ENCODE measurements at places on chromosomes 7 and 10.

DNA sequence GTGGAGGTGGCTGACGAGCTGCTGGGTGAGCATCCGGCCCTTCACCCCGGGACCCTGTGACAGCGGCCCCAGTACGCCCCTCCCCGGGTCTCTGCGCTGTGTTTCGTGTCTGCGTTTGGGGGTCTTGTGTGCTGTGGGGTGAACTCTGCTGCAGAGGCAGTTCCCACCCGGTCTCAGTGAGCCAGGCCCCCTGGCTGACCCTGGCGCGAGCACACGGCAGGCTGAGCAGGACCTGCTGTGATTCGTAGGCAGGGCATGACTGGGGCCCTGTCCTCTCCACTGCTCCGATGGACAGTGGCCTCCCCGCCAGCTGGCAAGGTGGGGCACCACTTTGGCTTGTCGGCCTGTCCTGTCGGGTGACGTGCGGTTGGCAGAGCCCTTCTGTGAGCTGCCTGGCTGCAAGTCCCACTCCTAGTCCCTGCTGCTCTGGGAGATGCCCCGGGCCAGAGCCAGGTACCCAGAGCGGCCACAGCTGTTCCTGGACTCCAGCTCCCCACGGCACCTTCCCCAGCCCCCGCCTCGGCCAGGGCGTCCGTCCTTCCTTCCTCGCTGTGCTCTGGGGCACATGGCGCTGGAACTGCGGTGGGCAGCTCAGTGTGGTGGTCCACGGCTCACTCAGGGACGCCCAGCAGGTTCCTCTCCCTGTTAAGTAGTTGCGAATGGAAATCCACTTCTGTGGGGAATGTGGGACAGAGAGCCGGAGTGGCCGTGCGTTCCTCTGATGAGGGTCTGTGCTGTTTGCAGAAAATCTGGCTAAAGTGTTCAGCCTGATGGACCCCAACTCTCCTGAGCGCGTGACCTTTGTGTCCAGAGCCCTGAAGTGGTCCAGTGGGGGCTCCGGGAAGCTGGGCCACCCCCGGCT lies 10.5 kb downstream of the GET4 start:
- peaks cover 59% of the 10 kb centered on the region for H3K36me3 ChIP-seq
- no peak overlapping the region for H3K4me3 ChIP-seq
- H3K27ac ChIP-seq, result no peak overlapping the region
- DNase-seq, result no peak
- no peaks in the 10 kb centered on the region for H3K27me3 ChIP-seq

DNA sequence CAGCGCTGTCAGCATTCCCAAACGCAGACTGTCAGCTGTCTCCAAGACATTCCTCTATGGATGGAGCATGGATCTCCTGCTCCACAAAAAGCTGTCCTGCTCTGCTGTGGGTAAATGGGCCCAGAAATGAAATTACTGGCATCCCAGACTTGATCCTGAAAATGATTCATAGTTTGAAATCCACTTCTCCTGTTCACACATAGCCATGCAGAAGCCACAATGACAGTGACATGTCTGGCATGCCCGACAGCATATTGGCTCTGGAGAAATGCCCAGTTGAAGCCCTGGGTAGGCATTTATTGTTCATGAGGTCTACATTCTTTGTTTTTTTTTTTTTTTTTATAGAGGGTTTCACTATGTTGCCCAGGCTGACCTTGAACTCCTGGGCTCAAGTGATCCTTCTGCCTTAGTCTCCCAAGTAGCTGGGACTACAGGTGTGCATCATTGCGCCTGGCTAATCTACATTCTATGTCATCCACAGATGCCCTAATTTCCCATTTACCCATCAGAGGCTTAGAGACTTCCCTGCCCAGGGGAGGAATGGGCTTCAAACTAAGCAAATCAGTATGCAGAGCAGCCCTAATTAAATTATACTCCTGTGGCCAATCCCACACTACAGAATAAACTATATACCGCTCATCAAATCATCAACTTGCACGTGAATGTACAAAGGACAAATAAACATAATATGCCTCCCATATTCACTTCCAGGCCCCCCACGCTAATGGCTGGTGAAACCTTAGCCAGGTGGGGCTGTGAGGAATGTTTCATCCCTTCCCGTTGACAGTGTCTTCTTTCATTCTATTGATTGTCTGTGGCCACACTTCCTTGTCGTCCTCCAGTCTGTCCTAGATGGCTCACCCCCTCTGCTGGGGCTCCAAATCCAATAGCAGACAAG lies 61.8 kb upstream of the EEPD1 start:
- H3K4me1 ChIP-seq, result no peaks in the 10 kb centered on the region
- H3K27ac ChIP-seq, result no peak overlapping the region
- no peak for DNase-seq
- H3K27me3 ChIP-seq, result no peaks in the 10 kb centered on the region

DNA sequence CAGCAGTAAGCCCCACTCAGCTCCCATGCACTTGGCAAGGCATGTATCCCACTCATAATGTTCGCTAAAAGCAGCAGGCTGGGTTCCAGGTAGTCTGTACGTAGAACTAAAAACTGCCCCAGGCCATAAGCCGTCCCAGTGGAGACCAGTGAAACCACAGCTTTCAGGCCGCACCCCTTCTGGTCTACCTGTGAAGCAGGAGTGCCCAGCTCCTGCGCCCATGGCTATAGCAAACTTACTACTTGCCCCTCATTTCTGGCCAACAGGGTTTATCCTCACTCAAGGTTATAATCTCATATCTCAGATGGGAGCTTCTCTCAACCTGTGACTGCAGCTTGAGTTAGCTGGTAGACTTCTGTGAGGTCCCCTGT lies 338.2 kb upstream of the LRRTM3 start:
- no peak overlapping the region for H3K27ac ChIP-seq
- no peaks in the 10 kb centered on the region for H3K27me3 ChIP-seq
- H3K36me3 ChIP-seq, result no peaks in the 10 kb centered on the region

DNA sequence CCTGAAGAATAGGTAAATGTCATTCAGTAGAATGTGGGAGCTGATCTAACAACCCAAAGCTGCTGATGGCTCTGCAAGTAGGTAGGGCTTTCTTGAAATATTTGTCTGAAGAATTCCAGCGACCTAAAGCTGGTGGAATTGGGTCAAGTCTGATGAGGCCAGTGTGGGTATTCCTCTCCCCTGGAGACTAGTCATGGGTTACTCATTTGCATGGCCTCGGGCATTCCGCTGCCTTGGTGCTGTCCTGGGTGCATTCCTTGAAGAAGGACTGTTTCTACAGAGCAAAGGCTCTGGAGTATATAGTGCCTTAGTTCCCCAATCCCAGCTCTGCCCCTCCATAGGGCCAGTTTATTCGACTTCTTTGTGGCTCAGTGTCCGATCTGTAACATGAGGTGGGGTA lies 19.2 kb downstream of the PDK4 start:
- no peak for DNase-seq
- no peaks in the 10 kb centered on the region for H3K36me3 ChIP-seq
- H3K4me3 ChIP-seq, result no peak overlapping the region
- H3K4me1 ChIP-seq, result no peaks in the 10 kb centered on the region
- no peak overlapping the region for H3K27ac ChIP-seq

DNA sequence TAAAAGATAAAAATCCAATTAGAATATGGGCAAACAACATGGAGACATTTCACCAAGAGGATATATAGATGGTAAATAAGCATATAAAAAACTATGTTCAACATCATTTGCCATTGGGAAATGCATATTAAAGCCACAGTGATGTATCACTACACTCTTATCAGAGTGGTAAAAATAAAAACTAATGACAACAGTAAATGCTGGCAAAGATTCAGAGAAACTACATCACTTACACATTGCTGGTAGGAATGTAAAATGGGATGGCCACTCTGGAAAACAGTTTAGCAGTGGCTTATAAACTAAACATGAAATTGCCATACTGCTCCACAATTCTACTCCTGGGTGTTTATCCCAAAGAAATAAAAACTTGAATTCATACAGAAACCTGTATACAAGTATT lies 59.2 kb downstream of the CROT start:
- no peak overlapping the region for H3K27ac ChIP-seq
- no peaks in the 10 kb centered on the region for H3K36me3 ChIP-seq
- H3K4me1 ChIP-seq, result no peaks in the 10 kb centered on the region
- H3K4me3 ChIP-seq, result no peak overlapping the region
- no peaks in the 10 kb centered on the region for H3K27me3 ChIP-seq
- no peak for DNase-seq

- peaks cover 28% of the 10 kb centered on the region for H3K27me3 ChIP-seq
- no peak overlapping the region for H3K4me3 ChIP-seq
- DNase-seq, result no peak
- peaks cover 13% of the 10 kb centered on the region for H3K4me1 ChIP-seq
- H3K27ac ChIP-seq, result no peak overlapping the region
- no peaks in the 10 kb centered on the region for H3K36me3 ChIP-seq
These were observed 64.7 kb upstream of the ECHDC3 start for GRCh38 chr10:11677480-11677879.

DNA sequence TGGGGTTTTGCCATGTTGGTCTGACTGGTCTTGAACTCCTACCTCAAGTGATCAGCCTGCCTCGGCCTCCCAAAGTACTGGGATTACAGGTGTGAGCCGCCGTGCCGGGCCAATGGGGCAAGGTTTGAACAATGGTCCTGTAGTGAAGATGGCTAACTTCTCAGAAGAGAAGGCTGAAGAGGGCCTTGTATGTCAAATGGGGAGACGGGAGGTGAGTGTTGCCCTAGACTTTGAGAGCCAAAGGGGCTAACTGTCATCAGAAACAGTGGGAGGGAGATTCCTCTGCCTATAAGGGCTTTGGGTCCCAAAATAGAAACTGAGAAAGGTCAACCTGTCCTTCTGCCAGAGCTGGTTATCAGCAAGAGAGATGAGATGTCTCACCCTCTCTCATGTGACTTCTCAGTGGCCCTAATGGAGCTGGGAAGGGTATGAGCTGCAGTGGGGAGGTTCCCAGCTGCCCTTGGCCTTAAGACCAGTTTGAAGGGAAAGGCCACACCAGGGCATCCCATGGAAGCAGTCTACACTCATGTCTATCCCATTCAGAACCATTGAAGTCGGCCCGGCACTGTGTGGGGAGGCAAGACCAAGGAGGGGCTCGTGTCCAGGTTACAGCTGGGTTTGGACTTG lies 1.3 kb upstream of the SAMD8 start:
- no peak for DNase-seq
- H3K4me3 ChIP-seq, result peak overlapping the region; percentile 100
- no peaks in the 10 kb centered on the region for H3K27me3 ChIP-seq
- peak overlapping the region; percentile 95 for H3K27ac ChIP-seq

DNA sequence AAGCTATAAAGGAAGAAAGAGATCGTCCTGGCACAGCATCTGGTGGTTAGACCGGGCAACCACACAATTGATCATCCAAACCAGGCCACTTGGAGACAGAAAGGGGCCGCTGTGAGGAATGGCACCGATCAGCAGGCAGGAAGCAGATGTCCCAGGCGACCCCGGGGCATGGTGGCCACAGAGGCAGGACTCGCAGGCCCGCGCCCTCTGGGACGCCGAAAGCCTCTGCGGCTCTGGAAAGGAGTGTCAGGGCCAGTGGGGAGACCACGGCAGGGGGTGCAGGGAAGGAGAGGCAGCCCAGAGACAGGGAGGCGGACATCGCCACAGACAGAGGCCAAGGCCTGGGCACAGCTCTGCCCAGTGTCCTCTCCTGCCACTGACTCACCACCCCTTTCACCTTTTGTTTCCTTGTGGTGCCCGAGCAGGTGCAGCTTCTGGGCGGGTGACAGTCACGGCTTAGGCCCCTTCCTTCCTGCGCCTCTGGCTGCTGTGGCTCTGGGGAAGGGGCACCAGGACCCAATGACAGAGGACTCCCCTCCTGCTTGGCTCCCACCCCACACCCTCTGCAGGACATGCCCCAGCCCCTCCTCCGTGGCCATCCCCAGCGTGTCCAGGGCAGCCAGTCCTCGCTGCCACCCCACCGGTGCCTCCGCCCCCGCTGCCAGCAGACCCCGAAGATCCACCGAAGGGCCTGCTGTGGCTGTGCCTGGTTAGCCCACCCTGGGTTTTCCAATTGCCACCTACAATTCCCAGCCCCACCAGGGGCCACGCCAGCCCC lies 10.9 kb downstream of the STK32C start:
- DNase-seq, result no peak

GRCh38 chr10:133467286-133467911 lies 13.7 kb downstream of the SCART1 start:
- no peaks in the 10 kb centered on the region for H3K27me3 ChIP-seq
- H3K27ac ChIP-seq, result no peak overlapping the region
- no peaks in the 10 kb centered on the region for H3K4me1 ChIP-seq

DNA sequence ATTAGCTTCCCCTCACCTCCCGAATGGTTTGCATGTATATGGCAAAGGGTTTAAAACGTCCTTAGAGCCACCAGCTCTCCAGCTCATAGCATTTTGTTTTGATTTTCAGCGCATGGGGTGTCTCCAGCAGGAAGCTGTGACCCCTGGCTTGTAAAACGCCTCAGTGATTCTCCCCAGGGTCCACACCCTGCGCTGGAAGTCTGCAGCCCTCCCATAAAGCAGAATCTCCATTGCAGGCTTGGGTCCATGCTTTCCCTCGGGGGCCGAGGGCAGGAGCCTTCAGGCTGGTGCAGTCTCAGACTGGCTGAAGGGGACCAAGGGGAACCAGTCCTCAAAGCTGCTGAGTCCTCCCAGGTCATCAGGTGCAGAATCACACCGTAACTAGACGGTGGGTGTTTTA lies 109.7 kb downstream of the VIPR2 start:
- no peak for DNase-seq
- H3K36me3 ChIP-seq, result no peaks in the 10 kb centered on the region
- no peak overlapping the region for H3K27ac ChIP-seq
- H3K4me1 ChIP-seq, result peaks cover 7% of the 10 kb centered on the region
- H3K27me3 ChIP-seq, result peaks cover 26% of the 10 kb centered on the region
- H3K4me3 ChIP-seq, result no peak overlapping the region
